ENCODE measurements at places on chromosomes 5 and 9.

- DNase-seq = peak; percentile 24
Measured at GRCh38 chr9:36486933-36487481, 85.7 kb upstream of the MELK start.

DNA sequence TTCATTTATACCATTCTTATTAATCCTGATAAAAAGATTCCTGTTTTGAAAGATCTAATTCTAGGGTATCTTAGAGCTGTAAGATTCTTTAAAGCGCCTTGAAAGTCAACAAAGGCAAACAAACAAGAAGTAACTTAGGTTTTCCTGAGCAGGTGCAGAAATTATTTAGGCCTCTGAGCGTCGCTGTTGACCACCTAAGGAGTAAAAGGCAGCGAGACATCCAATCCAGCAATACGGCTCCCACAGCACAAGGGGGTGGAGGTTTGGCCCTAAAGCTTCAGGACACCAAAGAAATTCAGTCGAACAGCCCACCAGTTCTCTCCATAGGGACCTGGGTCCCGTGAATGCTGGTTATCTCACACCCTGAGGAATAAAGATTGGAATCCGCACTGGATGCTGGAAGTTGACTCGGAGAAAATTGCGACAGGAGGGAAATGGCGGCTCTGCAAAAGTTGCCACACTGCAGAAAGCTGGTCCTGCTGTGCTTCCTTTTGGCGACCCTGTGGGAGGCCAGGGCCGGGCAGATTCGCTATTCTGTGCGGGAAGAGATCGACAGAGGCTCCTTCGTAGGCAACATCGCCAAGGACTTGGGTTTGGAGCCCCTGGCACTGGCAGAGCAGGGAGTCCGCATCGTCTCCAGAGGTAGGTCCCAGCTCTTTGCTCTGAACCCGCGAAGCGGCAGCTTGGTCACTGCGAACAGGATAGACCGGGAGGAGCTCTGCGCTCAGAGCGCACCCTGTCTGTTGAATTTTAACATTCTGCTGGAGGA lies at the start of gene PCDHGA2:
Gene PCDHGA2, plus strand, starts transcription at position 223 of the 769 bp plus-strand sequence.
- DNase-seq = peak; percentile 56

DNA sequence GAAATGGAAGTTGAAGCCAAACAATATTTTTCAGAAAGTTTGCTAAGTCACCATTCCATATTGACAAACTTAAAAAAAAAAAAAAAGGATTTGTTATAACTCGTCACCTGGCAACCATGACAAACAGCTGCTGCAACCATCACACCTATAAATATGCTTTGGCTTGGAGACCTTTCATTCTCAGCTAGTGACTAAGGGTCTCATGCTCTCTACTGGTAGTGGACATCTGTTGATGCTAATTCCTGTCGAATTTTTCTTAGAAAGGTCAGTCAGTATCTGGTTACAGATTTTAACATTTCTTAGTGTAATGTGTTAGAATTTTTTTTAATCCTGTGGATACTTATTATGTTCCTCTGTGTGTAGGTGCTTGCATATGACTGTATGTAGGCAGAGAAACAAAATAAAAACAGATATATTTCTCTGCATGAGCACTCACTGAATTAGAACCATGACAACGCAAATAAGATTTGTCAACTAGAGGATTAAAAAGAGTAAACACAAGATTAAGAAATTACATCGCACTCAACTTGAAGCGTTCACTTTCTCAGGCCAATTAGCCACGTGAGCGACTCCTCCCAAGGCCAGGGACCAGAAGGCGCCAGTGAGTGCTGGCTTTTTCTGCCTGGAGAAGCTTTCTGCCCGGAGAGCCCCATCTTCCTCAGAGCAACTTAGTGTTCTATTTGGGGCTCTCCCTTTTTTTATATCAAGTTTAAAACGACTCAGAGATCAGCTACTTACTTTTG lies 27.0 kb upstream of the ZNF622 start:
- peak; percentile 51 for DNase-seq

GRCh38 chr5:81156732-81157131 lies 76.4 kb upstream of the CKMT2 start:
- no peak for DNase-seq

- peak; percentile 22 for DNase-seq
Measured at GRCh38 chr9:116546711-116547581, 140.2 kb upstream of the TRIM32 start.

- peak; percentile 85 for DNase-seq
Measured at GRCh38 chr5:93532370-93532769, 48.6 kb downstream of the NR2F1-AS1 start.

DNA sequence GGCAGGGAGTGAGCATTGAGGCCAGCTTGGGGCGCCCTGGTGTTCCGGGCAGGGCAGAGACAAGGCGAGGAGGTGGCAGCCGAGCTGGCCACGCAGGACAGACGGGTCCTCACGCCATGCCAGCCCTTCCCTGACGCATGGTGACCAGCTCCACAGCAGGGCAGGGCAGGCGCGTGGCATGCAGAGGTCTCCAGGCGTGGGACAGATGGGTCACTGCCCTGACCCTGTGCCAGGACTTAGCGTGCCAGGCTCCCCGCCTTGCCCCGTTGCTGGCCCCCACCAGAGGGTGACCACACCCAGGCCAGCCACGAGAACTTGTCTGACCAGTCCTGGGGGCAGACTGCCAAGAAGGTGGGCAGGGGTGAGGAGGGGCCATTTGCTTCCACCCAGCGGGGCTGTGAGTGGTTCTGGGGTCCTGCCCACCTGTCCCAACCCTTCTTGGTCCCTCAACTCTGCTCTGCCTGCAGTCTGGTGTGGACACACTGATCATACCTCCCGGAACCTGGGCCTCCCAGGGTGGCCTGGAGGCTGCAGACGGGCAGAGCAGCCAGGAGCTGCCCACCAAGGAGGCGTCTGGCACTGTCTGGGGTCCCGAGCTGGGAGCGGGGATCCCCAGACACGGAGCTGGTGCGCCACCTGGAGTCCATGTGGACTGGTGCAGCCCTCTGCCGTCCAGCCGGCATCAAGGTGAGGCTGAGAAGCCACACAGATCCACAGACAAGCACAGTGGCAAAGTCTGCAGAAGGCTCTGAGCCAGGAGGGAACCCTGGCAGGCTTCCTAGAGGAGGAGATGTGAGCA lies at the start of gene RNF224:
Gene RNF224, plus strand, starts transcription at position 449 of the 799 bp plus-strand sequence. CDS start 834 bp downstream, outside the sequence.
- peak; percentile 64 for DNase-seq

DNA sequence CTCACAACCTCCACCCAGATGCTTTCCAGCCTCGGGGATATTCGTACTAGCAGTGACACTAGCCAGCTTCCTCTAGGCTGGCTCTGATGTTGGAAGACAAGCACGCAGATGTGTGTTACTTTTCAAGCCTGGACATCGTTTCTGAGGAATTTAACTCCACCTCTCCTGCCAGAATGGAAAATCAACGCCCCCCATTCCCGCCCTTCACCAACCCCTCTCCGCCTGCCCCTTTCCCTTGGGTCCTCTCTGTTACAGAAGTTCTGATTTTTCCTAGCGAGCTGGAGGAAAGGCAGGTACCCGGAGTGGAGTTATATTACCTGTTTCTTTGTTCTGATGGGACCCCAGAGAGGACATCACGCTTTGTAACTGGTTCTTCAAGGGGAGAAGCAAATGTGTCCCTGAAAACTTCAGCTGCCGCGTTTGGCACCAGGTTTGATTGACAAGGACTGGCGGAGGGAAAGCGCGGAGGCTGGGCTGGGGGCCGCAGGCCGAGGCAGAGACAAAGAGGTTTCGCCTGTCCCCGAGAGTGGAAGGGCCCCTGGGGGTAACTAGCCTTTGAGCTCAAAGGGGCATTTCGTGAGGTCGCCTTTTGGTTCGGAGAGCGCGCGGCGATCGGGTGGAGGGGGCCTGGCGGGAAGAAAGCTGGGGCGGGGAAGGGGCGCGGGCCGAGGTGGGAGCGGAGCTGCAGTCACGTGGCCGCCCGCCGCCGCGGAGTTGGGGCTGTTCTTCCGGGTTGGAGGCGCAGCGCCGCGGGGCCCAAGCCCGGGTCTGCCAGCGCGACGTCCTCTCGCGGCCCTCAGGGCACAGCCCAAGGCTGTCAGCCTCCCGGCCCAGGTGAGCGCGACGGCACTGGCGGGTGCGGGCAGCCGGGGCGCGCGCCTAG lies at the start of gene NNT:
Gene NNT, plus strand, starts transcription at position 720 of the 883 bp plus-strand sequence. CDS start 6,016 bp downstream, outside the sequence.
- peak; percentile 57 for DNase-seq

DNA sequence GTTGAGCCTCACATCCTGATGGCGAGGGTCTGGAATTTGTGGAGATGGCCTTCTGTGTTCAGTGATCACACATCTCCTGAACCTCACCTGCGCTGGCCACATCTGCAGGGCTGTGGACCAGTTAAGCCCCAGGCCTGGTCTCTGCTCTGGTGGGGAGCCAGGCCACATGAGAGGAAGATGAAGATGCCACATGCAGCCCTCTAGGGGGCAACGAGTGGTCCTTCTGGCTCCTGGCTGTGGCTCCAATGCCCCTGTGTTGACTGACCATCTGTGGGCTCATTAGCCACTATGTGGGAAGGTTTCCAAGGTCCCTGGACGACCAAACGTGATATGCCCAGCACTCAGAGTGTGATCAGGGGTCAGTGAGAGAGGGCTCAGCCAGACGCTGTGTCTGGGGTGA lies 203.0 kb downstream of the HSPA4 start:
- no peak for DNase-seq

DNA sequence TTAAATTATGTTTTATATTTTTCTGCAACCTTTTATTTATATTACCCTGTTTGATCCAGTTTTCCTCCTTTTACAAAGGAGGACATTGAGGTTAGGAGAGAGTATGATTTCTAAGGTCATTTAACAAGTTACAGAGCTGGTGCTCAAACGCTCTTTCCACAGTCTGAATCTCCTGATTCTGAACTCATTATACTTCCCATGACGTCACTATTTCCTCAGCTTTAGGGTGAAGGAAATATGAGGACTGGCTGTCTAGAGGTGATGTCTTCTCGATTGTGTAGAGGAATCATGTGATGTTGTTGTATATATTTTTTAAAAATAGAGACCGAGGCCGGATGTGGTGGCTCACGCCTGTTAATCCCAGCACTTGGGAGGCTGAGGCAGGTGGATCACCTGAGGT lies 140.0 kb downstream of the ARHGAP26 start:
- DNase-seq = no peak

DNA sequence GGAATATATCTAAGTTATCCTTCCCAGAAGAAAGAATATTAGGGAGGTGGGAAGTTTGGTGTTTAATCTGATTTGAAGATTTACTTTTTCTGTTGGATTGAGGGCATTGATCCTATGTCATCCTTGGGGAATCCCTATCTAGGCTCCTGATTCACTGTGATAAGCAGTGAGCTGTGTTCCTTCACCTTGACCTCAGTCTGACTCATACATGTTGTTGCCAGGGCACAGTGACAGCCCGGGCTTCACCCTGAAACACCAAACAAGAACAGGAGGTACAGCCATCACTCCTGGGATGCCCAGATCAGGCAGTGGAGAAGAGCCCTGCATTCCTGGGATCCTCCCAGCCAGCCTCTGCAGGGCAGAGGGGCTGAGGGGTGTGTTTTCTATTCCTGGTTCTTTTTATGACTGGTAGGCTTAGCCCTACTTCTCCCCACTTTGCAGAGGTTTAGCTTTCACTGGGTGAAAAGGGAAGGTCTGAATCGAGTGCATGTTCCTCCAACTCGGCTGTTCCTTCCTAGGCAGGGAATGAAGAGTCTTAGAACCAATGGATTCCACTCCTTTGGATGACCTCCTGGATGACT lies 3.1 kb upstream of the FAM53C start:
- DNase-seq = no peak

Data from fibroblast of skin of right biceps (primary cell).